Urothelium cell line (cell line): ENCODE measurements at places on chromosomes 6 and 20.

DNA sequence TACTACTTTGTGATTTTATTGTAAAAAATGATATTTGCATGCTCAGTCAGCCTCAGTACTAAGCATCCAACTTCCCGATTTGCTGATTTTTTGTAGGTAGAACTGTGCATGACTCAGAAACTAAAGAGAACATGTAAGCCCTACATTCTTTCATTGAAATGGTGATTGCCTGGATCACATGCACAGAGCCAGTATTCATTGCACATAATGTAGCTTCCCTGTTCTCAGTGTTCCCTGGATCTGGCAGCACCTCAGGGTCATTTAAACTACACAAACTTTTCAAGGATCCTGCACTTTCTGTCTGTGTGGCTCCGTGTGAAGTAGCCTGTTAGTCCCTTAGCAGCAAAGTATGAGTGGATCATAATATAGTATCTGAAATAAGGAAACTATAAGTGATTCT is 422.9 kb upstream of the AGPAT4 start:
- no peak for DNase-seq

GRCh38 chr20:1437235-1437904 is 29.3 kb downstream of the NSFL1C start:
- DNase-seq: peak; percentile 69

DNA sequence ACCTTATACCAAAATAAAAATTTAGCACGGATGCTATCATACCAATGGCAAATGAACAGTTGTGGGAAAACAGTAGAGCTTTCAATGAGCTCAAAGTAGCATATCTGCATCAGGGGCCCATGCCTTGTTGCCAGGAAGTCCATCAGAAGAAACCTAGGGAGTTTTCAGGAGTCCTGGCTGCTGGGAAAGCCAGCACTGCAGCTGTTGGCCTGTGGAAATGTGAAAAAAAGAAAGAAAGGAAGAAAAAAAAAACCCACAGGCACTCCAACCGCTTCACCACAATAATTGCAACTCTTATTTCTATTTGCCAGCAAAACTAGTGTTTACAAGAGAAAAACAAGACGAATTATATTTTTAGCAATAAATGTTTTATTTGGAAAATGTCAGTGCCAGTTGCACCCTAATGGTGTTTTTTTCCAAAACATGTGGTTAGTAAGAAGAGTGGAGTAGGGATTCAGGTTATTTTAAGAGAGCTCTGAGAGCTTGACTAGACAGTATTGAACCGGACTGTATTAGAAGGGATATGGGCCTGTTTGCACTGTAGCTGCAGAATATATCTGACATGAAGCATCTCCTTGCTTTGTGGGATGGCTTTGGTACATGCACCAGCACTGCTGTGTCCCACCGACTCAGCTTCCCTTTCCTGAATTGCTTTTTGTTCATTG is 137.3 kb downstream of the CCDC170 start:
- DNase-seq: no peak

- no peak for DNase-seq
Measured at GRCh38 chr6:88513471-88513870, 347.3 kb upstream of the CNR1 start.

DNA sequence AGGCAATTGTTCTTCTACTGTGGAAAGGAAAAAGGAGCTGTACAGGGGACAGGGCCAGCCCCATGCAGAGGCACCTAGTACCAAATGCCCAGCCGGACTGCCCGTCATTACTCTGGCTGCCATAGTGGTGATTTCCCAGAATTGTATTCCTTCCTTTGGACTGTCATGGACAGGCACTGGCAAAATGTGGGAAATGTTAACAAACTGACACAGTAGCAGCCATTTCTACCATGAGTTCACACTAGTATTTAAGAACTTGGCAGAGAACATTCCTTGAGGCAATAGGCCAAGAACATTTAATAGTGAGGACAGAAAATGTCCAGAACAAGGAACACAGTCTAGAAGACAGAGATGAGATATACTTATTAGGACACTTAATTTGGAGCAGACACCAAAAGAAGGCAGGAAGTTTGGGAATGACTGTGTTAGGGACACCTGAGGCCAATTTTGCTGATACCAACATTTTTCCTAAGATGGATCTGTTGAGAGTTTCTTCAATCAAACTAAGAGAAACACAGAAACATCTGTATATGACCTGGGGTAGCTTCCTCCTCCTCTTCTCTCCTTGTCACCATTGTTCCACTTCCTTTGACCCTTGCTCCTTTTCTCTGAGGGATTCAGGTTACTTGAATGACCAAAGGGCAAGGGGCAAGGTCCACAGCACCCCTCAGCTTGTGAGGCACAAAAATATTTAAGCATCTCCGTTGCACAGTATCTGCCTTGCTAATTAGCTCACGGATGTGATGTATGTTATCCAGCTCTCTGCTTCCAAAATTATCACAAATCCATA is 14.9 kb downstream of the ADTRP start:
- no peak for DNase-seq

GRCh38 chr6:163706500-163707087 is 292.1 kb downstream of the QKI start:
- DNase-seq: no peak

- DNase-seq: no peak
Measured at GRCh38 chr20:35578469-35578868, 36.6 kb downstream of the ERGIC3 start.

GRCh38 chr6:127533011-127533410 is 13.9 kb upstream of the MTCL3 start:
- DNase-seq: no peak

GRCh38 chr6:153150371-153150751 is 19.3 kb upstream of the RGS17 start:
- no peak for DNase-seq

GRCh38 chr6:148342350-148343046 is at the start of gene SASH1:
TSS of gene SASH1 (plus strand) at chr6:148342838. CDS start at chr6:148343068, 230 bp downstream.
- peak; percentile 67 for DNase-seq

DNA sequence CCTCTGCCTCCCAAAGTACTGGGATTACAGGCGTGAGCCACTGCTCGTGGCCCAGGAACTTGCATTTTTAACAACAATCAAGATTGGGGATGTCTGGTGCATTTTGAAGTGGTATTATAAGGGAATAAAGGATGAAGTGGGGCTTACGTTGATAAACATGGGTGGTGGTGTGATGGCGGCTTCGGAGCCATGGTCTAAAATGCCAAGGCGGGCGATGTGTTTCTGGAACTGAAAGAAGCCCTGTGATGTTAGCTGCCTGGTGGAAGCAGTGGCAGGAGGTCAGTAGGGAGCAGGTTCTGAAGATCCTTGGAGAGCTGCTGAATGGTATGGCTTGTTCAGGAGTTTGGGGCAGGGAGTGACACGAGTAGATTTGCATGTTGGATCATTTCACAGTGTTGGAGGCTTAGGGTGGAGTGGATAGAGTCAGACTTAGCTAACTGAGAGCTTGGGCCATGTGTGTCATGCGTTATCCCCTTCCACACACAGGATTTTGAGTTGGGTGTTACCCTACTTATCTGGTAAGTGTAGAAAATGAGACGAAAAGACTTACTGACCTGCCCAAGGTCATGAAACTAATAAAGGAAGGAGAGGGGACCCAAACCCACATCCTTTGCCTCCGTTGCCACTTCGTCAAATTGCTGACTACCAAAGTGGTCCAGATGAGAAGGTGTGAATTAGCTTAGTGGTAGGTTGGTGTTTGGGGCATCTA is 1.5 kb downstream of the NELFCD start:
- DNase-seq: no peak

DNA sequence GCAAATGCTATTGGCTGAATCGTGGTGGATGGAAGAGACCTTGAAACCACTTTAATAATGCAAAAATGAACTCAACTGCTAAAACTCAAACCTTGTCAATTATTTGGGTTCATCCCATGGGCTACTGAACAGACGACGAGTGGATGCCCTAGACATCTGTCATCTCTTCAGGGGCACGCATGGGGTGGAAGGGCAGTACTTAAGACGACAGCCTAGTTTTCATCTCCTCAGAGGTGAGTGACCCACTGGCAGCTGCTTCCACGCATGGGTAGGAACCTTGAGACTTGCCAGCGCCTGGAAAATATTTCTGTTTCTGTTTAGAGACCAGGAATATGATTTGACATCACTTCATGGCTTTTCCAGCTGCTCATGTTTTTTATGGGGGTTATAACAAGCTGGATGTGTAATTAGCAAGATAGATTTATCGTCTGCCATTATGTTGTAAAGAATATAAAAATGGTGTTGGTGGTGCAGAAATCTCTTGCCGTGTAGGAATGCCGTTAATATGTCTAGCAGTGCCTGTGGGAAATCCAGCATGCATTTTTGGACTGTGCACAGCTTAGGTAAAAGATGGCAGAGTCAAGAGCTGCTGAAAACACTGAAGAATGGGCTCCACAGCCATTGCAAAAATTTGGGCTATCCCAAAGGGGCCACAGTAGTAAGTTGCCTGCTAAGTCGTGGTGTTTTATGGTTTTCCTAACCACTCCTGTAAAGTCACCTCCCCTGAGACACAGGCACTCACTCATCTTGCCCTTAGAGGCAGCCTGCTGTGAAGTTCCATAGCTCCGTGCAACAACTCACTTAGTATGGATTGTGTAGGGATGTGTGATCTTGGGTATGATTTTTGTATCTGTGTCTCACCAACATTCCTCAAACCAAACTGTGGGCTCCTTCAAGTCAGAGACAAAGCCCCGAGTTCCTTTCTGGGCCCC is 203.3 kb downstream of the EYA2 start:
- DNase-seq: no peak

GRCh38 chr20:38931984-38932383 is 5.8 kb downstream of the FAM83D start:
- DNase-seq: no peak

- DNase-seq: no peak
Measured at GRCh38 chr6:119559586-119559985, 210.0 kb upstream of the MAN1A1 start.

DNA sequence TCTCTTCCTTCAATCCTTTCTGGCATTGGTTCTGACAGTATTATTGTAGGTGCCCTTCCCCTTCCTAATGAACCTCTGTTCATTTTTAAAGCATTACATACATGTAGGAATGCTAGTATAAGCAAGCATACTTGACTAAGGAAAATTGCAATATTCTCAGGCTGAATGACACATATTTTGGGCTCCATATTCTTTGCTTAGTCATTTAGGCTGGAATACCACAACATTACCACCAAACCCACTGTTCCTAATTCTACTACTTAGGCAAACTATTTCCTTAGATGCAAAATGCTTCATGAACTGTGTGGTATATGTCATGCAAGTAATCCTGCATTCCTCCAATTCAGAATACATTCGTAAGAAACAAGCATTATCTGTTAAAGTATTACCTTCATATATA is 113.9 kb downstream of the PRDM1 start:
- DNase-seq: no peak

GRCh38 chr6:107032051-107032450 is 4.1 kb downstream of the MTRES1 start:
- DNase-seq: no peak

GRCh38 chr20:21693322-21693721 is 12.1 kb upstream of the PAX1 start:
- DNase-seq: no peak

- DNase-seq: no peak
Measured at GRCh38 chr6:169738204-169738975, 13.0 kb downstream of the DYNLT2 start.

- DNase-seq: peak; percentile 49
Measured at GRCh38 chr6:27582928-27583725, 110.2 kb upstream of the ZNF184 start.

- no peak for DNase-seq
Measured at GRCh38 chr20:23456873-23457272, 4.2 kb upstream of the CST11 start.

GRCh38 chr6:165071906-165072305 is 237.5 kb downstream of the C6orf118 start:
- DNase-seq: no peak

GRCh38 chr20:57738484-57738883 is 28.7 kb upstream of the PMEPA1 start:
- DNase-seq: no peak

- DNase-seq: no peak
Measured at GRCh38 chr20:56420940-56421688, 9.1 kb downstream of the CASS4 start.

DNA sequence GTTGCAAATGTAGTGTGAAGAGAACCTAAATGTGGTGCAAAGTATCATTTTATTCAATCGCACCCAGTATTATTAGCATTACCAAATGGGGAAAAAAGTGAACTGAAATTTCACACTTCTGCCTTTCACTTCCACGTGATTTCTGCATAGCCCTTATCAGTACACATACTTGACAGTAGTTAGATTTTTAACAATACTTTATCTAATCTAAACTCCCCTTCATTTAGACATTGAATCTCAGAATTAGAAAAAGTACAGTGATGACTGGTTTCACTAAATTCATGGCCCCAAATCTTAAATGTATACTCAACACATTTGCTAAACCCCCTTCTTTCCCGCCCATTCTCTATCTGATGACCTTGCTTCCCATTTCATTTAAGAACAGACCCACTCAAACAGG is 14.3 kb downstream of the STX7 start:
- DNase-seq: no peak

DNA sequence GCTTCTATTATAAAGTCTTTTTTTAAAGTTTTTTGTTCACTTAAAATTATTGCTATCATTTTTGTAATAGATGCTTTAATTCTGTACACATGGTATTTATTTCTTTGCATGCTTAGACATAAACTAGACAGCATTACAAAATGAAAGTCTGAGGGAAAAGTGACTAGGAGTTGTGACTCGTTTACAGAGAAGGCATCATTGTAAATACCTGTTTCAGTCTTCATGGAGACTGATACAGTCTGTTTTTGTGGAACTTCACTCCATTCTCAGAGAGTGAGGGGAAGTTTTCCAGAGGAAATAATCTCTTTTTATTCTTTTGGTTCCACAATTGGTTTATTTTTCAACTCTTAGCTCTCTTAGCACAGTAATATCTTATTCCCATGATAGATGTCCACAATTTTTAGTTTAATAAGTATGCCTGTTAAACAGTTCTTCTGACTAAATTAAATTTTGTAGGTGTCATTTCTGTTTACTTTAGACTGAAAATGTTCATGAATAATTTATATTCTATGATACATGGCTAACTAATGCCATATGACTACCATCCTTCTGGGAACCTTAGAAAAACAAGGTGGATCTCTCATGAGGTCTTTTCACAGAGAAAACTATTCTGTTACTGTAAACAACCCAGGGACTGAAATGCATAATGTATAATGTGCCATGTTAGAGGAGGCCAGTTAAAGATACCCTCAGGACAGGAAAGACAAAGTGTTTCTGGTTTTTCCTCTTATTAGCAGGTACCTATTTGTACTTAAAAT is 69.2 kb downstream of the MYO6 start:
- DNase-seq: no peak

DNA sequence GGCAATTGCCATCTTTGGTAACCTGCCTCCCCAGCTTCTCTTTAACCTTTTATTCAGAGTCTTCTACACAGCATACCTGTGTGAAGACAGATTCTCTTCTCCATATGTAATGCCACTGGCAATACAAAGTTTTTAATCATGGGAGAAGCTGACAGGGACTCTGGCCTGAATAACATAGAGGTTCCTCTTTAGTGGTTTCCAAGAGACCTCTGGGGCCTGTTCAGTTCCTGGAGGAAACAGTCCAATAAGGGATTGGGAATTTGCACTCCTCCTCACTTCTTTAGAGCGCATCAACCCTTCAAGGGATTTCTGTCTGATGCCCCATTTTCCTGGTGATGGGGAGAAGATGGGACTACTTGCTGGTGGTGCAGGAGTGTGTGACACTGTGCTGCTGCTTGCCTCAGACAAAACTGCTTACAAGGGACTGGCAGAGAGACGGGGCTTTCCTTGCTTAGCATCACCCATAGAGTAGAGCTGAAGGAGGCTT is 1.4 kb downstream of the RIMS1 start:
- no peak for DNase-seq

- DNase-seq: no peak
Measured at GRCh38 chr6:148720897-148721296, 25.9 kb upstream of the UST start.

GRCh38 chr20:39879296-39879695 is 809.7 kb downstream of the MAFB start:
- no peak for DNase-seq
